Esophagus muscularis mucosa (tissue), 4 donors: ENCODE measurements at places on chromosomes 16 and 17. TPM values are rescaled to one million over a fixed set of nuclear protein-coding genes. Genes with fewer than 3 reads are reported as not detected.

MYH11 gene
- total RNA-seq, result 15,030 TPM

GRCh38 chr16:84899414-84899813 lies 79.6 kb downstream of the CRISPLD2 start:
- no peak for DNase-seq

DNA sequence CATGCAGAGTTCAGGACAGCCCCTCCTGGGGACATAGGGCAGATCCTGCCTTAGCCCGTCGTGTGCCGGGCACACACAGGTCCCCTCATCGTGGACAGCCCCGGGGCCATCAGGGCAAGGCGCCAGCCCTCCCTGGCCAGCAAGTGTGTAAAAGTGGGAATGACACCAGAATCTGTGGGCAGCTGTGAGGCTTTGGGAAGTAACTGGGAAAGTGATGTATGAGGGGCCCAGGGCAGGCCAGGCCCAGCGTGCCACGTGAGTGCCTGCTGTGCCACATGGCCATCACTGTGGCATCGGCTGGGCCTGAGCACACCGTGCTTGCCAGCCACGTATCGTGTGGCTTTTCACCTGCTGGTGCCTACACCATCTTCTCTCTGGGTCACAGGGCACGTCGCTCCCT lies 26.6 kb downstream of the ACSF3 start:
- DNase-seq, result no peak

DNA sequence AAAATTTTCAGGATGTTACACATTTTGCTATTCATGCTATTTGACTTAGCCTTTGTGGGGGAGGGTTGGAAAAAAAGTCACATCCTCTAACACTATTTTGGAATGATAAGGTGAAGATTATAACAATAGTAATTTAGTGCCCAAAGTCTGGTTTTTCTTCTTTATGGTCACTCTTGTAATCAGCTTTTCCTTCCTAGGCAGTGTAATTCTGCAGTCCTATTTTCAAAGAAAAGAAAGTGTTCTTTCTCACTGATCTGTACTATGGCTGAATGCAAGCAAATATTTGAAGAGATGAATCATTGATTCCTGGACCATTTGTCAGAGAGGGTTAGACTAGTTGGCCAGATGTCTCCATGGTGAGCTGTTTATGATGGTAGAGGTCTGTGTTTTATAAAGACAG lies 8.4 kb downstream of the RSPRY1 start:
- no peak for DNase-seq

DNA sequence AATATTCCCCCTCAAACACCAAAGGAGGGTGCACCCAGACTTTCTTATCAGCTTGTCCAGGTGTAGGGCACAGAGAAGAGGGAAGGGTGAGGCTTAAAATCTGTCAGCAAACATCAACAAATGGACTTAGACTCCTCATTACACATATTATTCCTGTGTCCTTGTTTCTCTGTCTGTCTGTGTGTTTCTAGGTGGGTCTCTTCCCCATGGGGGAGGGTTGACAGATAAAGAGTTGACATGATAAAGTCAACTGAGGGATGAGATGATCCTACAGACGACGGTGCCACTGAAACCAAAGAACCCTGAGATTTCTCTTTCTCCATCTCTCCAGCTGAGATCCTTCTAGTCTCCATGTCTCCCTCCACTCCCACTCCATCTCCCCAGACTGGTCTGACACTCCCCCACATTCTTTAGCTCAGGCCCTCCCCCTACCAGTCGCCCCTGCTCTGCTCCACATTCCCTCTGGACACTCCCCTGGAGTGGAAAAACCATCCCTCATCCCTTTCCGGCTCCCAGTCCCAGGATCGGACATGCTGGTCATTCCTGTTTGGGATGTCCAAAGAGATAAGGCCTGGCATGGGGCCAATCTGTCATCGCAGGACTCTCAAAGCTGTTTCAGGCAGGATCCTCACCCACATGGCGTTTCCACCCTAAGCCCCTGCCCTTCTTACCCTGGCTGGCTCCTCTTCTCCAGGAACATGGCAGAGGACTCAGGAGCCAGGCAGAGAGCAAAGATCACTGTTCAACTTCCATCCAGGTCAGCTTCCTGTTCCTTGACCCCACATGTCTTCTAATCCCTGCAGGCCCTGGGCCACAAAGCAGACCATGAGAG lies 2.9 kb upstream of the ITGA3 start:
- DNase-seq, result no peak
